ENCODE measurements at places on chromosomes 2 and 18. TPM values are rescaled to one million over a fixed set of nuclear protein-coding genes. Genes with fewer than 3 reads are reported as not detected.

DNA sequence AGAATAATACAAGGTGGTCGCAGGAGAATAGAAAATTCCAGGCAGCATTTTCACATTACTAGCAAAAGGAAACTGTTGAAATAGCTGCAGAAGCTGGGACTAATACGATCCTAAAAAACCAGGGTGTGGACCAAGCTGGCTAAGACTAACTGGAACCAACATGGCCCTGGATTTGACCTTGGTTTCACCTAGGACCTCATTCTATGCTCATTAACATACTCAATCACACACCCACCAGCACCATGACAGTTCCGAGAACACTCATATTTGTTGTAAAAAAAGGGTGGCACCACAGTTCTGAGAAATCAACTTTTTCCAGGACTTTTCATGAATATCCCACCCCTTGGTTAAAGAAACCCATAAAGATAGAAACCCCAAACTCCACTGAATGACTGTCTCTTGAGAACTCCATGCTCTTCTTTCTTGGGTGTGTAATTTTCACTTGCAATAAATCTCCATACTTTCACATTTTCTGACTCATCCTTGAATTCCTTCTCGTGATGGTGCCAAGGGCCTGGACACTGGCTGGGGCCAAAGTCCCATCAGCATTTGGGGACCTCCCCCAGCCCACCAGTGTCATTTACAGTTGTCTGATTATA, 164.3 kb upstream of the CHST9 start:
- no peak for DNase-seq

GRCh38 chr18:77065221-77065981, 67.2 kb downstream of the MBP start:
- DNase-seq = no peak

DNA sequence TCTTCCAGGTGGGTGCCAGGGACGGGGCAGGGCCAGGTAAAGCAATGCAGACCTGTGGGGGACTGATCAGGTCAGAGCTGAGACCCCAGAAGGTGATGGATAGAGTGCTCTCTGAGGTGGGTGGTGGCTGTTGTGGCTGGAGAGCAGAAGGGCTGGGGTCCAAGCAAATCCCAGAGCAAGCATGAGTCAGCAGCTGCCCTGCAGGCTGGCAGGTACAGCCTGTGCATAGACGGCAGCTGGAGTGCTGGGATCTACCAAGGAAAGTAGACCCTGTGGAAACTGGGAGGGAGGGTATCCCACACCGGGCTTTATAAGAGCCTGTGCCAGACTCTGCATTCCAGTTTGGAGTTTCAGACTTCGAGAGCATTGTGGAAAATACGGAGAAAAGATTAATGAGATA, 663 bp downstream of the TRIM54 start:
- DNase-seq = peak; percentile 53

- DNase-seq = no peak
Observed at GRCh38 chr2:118508282-118508681, 339.2 kb downstream of the EN1 start.

DNA sequence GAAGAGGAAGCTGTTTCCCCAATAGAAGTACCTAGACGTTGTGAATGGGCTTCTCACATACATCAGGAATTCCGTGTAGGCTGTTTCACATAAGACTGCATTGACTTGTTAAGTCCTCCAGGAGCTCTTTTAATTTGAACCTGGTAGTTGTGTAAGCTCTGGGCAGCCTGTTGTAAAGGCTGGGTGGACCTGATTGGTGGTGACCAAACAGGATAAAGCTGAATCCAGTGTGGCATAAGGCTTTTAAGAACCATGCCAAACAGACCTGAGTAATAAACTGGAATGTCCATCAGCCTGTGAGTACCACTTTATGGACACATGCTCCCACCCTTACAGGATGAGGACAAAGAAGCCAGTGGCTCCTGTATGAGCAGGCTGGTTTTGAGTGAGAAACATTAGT, 24.1 kb downstream of the RMND5A start:
- no peak for DNase-seq

GRCh38 chr2:46971929-46972328, 56.3 kb upstream of the MCFD2 start:
- DNase-seq = no peak

DNA sequence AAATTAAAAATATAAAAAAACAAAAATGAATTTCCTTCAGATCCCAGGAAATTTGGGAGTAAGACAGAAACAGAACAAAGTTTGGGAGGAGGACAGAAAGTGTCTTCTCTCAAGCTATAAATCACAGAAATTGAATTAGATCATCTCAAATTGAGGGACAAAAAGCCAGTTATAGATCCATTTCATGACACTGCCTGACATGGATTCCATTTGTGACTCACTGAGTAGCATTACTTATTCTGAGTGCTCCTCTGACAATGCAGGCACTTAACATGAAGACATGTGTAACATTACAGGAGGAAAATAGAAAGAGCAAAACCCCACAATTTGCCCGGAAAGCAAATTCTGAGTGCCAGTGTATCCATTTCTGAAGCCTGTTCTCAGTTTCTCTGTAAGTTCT, 63.9 kb upstream of the CREB1 start:
- DNase-seq = no peak

- no peak for DNase-seq
Observed at GRCh38 chr2:196277002-196277401, 105.6 kb upstream of the STK17B start.

GRCh38 chr2:7844414-7844965, 837.4 kb upstream of the ID2 start:
- no peak for DNase-seq

Gene CYP27C1
- total RNA-seq = not detected

Gene M1AP
- not detected for total RNA-seq

Gene CDH19
- not detected for total RNA-seq

Gene DDX1
- total RNA-seq = 130 TPM

Gene ZNF385B
- 4.0 TPM for total RNA-seq

Gene PDE11A
- 1.4 TPM for total RNA-seq

Data from HepG2 (cell line).